ENCODE measurements at places on chromosomes 6 and 20.
A peak's percentile ranks its signal among the peaks of the same experiment; 100 is the strongest.

- no peak for DNase-seq
These were observed 171.5 kb upstream of the GRIK2 start for GRCh38 chr6:101222007-101222406.

- DNase-seq: no peak
These were observed 118.0 kb upstream of the IRAK1BP1 start for GRCh38 chr6:78749326-78749725.

DNA sequence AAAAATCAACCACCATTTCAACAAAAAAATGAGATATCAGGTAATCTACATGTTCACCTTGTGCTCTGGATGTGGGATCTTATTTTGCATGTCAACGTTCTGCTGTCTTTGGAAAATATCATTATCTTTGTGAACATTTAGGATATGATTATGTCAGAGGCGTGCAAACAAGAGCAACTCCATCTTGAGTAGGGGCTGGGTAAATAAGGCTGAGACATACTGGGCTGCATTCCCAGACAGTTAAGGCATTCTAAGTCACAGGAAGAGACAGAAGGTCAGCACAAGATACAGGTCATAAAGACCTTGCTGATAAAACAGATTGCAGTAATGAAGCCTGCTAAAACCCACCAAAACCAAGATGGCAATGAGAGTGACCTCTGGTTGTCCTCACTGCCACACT lies 28.8 kb upstream of the ZBTB24 start:
- DNase-seq: no peak

DNA sequence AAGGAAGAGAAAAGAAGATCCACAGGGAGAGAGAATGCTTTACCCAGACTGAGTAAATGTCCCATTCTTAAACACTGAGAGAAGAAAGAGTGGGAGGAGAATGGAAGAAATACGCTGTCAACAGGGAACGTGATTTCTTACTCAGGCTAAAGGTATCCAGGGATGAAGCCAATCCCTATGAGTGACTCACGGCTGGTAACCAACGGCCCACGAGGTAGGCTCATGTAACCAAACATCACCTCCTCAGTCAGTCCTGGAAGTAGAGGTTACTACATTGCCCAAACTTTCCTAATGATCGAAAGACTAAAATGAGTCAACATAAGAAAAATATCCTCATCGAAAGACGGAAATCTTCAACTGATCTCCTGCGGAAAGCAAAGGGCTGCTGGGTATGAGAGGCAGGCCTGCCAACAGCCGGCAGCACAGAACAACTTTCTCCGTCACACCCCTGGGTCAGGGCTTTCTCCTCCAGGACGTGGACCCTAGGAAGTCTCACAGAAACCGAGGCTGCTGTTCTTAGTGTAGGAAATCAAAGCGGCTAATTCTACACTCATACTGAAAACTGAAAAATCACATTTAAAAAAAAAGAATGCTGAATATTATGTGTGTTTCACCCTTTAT lies 292.6 kb downstream of the GMDS start:
- DNase-seq: no peak

GRCh38 chr6:168033791-168034190 lies 36.3 kb downstream of the KIF25 start:
- no peak for DNase-seq

DNA sequence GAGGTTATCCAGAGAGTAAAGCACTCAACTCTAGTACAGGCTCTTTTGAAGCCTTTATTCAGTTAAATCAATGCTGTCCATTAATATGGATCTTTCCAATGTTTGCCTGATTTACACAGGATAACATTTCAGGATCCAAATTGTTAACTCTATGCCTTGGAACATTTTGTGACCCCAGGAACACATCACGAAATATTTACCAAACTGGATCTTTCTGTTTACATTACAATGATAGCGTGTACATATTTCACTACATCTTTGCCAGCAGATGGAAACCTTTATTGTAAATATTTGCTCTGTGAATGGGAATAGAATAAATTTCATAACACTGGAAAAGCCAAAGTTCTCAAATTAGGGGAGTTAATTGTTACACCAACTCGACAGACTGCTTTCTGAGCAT lies 23.5 kb downstream of the BPIFA2 start:
- no peak for DNase-seq

GRCh38 chr6:144574796-144575195 lies 289.7 kb downstream of the UTRN start:
- DNase-seq: no peak

GRCh38 chr6:158500016-158500735 lies 59.7 kb upstream of the TMEM181 start:
- no peak for DNase-seq

- no peak for DNase-seq
These were observed 37.8 kb downstream of the EDN1 start for GRCh38 chr6:12327988-12328387.

DNA sequence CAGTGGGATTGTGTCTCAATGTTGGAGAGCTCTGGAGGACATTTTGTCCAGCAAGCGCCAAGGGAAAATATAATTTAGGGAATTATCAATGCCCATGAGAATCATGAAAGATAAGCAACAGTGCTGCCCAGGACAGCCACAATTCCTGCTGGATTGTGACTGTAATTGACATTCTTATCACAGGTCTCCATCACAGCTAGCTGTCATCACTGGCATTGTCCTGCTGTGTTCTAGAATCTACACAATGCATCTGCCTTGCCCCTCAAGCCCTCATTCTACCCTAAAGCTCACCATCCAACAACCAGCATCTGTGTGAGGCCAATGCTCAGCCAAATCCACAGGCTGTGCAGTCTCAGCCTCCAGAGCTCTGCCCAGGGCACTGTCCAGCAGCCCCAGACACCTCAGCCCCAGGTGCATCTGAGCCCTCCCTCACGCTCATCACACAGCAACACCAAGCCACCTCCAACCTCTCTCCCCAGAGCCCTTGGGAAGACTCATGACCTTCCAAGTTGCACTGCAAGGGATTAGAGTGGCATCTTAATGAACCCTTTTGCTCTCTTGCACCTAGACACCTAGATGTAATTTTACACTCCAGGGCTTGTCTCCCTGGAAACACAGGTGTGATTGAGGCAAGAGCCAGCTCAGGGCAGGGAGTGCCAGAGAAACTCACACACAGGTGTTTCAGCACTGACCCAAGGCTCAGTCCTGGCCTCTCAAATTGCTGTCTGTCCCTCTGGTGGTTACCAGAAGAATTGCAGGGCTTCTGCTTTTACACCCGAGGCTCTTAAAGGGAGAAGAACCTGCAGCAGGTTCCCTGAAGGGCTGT lies 85.2 kb upstream of the PHACTR3 start:
- peak; percentile 20 for DNase-seq

DNA sequence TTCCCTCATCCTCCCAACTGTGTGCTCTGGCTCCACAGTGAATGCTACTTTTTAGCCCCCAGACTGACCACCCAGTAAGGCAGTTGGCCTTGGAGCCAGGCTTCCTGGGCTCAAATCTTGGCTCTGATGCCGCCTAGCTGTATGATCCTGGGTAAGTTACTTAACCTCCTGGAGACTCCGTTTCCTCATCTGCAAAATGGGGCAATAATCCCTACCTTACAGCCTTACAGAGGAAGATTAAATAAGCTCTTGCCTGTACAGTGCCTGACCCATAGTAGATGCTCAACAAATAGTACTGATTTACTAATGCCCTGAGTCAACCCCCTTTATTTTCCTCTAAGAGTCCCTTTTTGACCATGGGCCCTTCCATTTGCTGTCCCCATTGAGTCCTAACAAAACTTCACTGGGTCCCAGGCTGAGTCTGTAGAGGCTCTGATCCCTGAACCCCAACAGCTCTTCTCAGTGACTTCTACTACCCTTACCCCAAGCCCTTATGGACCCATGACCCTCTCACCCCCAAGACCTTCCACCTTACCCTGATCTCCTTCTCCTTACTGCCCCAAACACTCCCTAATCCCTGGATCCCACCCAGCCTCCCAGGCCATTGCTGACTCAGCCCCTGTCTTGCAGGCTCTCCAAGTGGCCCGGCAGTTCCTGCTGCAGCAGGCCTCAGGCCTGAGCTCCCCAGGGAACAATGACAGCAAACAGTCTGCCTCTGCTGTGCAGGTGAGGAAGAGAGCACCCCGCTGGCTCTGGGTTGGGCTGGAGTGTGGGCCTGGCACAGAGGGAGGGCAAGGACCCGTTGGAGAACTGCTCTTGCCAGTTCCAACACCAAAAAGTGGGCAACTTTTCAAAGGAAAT lies 31.4 kb downstream of the FOXP4 start:
- DNase-seq: no peak

- no peak for DNase-seq
These were observed 533 bp upstream of the RSPO3 start for GRCh38 chr6:127117979-127118297.

- DNase-seq: no peak
These were observed 7.6 kb downstream of the GSS start for GRCh38 chr20:34948030-34948429.

DNA sequence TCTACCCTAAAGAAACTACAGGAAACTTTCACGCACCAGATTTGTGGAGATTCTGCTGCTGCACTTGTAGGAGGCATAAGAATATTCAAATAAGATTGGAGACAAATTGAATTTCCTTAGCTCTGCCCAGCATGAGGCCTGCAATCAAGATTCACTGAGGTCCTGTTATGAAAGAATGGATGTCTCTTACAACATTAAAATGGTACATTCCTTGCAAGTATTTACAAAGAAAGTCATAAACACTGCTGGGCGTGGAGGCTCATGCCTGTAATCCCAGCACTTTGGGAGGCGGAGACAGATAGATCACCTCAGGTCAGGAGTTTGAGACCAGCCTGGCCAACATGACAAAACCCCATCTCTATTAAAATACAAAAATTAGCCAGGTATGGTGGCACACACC lies 74.0 kb upstream of the MAP3K4 start:
- no peak for DNase-seq

- no peak for DNase-seq
These were observed 37.9 kb upstream of the RNF24 start for GRCh38 chr20:4053071-4053919.

- no peak for DNase-seq
These were observed 9.4 kb downstream of the DIDO1 start for GRCh38 chr20:62916703-62917476.

GRCh38 chr6:29831776-29832175 lies 4.2 kb downstream of the HLA-G start:
- DNase-seq: no peak

- no peak for DNase-seq
These were observed 49.7 kb downstream of the TOP1 start for GRCh38 chr20:41078329-41078728.

- DNase-seq: peak; percentile 70
These were observed 33.6 kb upstream of the BTN3A2 start for GRCh38 chr6:26331218-26332073.

DNA sequence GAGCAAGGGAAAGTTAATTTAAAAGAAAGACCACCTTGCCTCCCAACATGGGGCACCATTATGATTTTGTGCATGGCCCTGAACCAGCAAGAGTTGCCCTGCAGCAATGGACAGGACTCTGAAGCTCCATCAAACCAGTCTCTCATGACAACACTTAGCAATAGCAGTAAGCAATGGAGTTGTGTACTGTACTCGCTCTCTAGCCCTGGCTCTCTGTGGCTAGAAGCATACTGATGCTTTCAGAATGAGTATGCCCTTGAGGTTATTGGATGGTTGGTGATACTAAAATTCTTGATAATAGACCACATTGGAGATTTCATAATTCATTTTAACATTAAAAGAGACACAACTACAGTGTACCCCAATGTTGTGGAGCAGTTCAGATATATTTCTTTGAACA lies 23.2 kb upstream of the LMBRD1 start:
- DNase-seq: no peak

GRCh38 chr6:34052918-34053608 lies 92.8 kb downstream of the GRM4 start:
- DNase-seq: no peak

DNA sequence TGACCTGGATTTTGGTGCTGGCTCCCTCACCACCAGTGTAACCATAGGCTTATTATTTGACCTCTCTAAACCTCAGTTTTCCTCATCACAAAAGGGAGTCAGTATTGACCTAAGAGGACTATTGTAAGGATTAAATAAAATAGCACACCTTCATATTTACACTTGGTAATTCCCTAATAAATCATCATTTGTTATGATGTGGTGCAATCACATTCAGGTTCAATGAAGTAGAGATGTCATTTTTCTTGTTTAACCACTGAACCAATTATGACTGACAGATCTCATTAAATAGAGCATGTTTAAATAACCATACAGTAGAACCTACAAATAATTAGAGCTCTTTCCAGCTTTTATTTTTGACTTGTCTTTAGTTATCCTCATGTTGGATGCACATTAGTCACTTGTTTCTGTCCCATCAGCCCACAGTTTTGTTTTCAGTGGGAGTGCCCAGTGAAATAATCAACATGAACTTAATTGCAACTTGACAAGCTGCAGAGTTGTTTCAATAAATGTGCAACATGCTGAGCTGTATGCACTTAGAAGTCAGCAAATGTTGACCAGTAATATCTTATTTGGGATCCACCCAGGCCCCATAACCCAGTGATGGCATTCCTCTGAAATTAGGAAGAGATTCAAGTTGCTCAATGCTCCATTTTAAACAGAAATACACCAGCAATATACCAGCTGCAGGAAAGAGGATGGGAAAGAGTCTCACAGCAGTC lies 451.7 kb upstream of the MARCKS start:
- no peak for DNase-seq

DNA sequence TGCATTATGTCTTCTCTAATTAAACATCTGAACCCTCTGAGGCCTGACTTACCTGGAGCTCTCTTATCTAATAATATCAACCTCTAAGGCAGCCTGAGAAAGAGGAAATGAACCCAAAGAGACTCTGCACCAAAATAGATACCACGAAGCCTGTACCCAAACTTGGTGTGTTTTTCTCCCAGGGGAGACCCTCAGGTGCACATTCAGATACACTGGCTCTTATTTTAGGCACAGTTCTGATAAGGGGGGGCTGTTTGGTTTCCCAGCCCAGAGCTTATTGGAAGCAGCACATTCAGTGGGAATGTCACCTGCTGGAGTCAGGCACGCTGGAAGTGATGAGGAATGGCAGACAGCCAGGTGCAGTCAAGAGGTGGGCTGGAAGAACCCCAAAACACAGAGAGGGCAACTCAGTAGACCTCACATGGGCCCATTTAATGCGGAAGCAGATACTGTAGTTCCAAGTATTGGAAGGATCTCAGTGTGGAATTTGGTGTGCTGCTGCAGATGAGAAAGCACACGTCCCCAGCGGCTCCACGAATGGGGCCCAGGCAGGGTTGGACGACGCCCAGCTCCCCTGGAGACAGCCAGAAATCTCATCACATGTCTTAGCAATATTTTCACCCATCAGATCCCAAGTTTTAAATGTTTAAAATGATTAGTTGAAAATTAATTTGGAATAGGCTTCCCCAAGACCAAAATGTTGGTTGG lies 9.7 kb upstream of the CCR6 start:
- no peak for DNase-seq

Measured in activated CD4-positive, alpha-beta T cell treated with anti-CD3 and anti-CD28 coated beads, Interleukin-2, amount 50 U/mL, for 48 hours (primary cell).